Central memory CD4-positive, alpha-beta T cell (primary cell): ENCODE measurements at places on chromosomes 12 and 14.

DNA sequence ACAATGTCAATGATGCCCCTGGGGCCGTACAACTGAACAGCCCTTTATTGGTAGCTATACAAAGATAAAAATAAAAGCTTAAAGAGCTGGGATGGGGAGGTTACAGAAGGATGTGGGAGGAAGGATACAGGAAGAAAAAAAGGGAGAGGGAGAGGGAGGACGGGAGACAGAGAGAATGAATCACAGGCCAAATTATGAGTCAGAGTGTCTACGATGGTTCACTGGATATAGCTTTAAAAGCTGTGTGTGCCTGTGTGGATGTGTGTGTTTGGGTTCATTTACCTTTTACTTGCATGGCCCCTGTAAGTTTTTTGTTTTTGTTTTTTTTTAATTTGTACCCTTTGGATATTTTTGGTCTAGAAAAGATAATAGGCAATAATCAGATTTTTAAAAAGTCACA is 111.9 kb downstream of the CCDC60 start:
- no peak for DNase-seq

- peak; percentile 85 for DNase-seq
Measured at GRCh38 chr12:46266869-46267574, 1.8 kb downstream of the SLC38A1 start.

DNA sequence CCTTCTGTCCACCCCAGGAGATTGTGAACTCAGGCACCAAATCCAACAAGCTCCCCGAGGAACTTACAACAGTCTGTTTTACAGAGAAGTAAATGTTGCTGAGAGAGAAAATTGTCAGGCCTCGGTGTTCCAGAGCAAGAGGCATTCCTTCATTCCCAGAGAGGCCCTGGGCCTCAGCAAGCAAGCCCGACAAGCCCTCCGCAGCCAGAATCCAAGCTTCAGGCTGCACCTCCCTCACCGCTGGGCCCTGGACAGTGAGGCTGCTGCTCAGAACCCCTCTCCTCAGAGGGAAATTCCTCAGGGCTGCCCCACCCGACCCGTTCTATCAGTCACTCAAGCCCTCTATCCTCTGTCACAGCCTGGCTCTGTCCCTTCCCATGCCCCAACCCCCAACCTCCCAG is 56.4 kb downstream of the ZFP36L1 start:
- DNase-seq = no peak

GRCh38 chr14:102085488-102085887 is 1.4 kb downstream of the HSP90AA1 start:
- DNase-seq = no peak

GRCh38 chr12:108594-108993 is 42.0 kb downstream of the IQSEC3 start:
- no peak for DNase-seq

DNA sequence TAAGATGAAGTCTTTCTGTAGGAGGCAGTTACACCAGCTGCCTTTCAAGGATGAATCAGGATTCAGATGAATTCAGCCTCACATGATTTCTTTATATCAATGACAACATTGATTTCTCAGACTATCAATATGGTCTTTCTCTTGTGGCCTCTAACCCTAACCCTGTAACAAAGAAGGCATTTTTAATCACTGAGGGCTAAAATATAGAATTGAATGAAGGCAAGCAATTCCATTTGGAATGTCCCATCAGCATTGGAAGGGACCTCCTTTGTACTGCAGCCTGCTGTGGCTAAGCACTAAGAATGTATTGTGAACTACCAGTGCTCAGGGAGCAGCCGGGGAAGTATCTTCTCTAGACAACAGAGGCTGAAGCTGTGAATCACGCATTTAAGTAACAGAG is 90.6 kb upstream of the FRMD6 start:
- no peak for DNase-seq

DNA sequence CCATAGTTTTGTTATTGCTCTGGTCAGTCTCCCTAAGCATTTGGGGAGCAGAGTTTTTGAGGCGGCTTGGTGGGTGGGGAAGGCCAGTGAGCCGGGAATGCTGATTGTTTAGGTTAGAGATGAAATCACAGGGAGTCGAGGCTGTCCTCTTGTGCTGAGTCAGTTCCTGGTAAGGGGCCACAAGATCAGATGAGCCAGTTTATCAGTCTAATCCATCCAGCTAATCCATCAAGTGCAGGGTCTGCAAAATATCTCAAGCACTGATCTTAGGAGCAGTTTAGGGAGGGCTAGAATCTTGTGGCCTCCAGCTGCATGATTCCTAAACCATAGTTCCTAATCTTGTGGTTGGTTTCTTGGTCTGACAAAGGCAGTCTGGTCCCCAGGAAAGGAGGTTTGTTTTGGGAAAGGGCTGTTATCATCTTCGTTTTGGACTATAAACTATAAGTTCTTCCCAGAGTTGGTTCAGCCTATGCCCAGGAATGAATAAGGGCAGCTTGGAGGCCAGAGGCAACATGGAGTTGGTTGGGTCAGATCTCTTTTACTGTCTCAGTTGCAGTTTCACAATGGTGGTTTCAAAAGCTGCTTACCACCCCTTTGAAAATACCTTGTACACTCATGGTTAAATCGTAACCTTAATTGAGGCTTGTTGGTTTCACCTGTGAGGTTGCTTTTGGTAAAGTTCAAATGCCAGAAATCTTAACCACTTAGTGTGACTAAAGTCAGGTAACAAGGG is 33.6 kb upstream of the HIGD1C start:
- DNase-seq = no peak

- no peak for DNase-seq
Measured at GRCh38 chr14:33393231-33393894, 454.7 kb downstream of the NPAS3 start.

- DNase-seq = no peak
Measured at GRCh38 chr12:81468206-81468605, 290.9 kb downstream of the PPFIA2 start.

DNA sequence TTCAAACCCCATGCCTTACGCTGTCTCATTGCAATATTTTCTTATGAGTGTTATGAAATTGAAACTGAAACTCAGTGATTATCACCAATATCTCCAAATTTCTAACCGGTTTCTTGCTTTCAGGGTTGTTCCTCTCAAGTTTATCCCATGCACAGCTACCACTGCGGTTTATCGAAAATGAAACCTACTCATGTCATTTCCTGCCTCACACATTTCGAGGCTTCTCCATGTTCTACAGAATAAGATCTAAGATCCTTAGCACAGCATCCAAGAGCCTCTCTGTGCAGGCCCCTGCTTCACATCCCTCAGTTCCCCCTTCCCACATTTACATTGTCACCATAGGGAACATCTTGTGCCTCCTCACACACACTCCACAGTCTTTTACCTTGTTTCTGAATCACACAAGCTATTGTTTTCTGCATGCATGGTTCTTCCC is 45.5 kb upstream of the FAR2 start:
- peak; percentile 78 for DNase-seq

DNA sequence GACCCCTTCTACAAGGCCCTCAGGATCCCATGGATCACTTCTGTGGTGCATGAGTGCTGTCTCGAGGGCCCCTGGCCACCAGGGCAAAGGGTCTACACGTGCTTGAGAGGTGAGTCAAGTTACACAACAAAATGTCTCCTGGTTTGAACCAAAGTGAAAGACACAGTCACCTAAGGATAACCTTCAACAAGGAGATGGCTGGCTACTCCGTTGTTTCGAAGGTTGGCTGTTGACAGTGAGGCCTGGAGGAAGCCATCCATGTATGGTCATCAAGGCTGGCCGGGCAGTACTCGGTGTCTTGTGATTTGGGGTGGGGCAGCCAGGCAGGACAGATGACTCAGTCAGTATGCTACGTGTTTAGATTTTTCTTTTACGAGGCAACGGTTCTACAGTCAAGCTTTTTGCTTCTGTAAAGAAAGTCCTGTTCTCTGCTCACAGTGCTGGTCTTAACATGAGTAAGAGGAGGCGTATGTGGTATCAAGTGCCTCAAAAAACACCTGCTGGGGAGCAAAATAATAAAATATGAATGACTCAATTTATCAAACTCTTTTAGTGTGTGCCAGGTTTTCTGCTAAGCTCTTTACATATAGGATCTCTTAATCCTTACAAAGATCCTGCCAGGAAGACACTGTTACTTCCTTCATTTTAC is 18.0 kb upstream of the NT5DC3 start:
- DNase-seq = no peak

- DNase-seq = no peak
Measured at GRCh38 chr14:55388160-55388559, 23.5 kb downstream of the ATG14 start.

GRCh38 chr14:94717808-94718207 is 52.1 kb downstream of the GSC start:
- no peak for DNase-seq

GRCh38 chr14:40386433-40386832 is 954.2 kb upstream of the FBXO33 start:
- DNase-seq = no peak

DNA sequence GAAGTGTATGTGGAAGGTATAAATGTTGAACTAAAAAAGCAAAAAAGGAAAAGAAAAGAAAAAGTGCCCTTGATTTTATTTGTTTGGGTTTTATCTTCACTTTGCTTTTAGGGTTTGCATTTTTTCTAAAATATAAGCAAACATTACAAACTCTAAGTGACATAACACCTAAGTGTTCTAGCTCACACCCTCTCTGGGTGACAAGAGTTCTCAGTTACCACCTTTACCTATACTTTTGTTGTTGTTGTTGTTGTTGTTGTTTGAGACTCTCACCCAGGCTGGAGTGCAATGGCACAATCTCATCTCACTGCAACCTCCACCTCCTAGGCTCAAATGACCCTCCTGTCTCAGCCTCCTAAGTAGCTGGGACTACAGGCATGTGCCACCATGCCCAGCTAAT is 13.0 kb downstream of the KLRG1 start:
- DNase-seq = no peak

DNA sequence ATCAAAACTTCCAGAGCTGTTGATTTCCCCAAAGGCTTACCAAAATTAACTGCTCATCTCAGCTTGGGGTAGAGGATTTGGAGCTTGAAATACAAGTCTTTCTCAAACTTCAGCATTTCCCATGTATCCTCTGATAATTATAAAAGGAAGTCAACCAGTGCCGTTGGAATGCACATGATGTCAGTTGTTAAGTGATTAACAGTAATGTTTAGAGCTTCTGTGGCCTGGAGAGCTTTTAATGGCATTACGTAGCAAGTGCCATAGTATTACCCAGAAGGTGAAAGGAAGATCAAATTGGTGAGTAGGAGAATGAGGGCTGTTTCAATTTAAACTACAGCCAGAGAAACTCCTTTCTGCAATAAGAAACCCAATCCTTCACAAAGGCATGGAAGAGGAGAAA is 62.5 kb upstream of the PTPRR start:
- DNase-seq = no peak

DNA sequence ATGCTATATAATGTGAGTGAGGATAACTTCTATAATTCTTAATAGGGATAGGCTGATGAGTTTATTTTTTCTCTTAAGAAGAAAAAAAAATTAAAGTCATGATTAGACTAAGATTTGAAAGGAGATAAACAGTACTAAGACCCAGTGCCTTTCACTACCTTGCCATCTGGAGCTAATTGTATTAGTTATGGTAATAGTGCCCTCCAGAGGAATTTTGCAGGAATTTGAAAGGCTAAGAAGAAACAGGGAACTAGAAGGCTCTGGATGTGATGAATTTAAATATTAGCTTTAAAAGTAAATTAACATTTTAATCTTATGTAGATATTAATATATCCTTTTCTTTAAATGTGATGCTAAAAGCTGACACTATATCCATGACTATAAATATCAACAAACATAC is 36.6 kb upstream of the PIK3C2G start:
- DNase-seq = no peak

DNA sequence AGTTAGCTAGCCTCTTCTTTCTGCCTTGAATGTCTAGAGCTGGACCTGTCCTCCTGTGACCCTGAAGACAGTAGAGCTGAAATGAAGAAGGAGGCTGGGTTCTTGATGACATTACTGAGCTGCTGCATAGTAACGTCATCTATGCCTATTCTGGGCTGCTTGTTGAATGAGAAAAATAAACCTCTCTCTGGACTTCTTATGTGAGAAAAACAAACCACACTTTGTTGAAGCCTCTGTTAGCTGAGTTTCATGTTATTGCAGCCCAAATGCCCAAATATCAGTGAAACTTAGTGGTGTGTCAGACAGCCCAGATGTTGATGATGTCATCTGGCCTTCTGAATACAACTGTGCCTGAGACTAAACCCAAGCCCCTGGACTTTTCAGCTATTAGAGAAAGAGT is 67.0 kb upstream of the MAX start:
- DNase-seq = no peak

DNA sequence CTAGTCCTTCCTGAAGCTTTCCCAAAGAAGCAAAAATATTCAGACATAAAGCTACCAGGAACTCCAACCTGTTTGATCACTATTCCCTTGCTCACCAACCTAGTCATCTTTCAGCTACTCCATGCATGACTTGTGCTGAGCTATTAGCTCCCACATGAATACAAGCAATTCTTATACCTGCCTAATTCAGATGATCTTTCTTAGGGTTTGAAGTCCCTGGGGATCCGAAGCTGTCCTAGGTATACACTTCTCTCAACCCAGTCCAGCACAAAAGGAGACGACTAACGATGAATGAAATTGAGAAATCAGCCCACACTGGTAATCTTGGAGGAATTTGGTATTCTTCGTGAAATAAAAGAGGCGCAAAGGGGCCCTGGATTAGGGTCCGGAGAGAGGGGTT is 631 bp upstream of the PTGR2 start:
- no peak for DNase-seq

- DNase-seq = no peak
Measured at GRCh38 chr12:113794774-113795173, 171.4 kb downstream of the RBM19 start.

DNA sequence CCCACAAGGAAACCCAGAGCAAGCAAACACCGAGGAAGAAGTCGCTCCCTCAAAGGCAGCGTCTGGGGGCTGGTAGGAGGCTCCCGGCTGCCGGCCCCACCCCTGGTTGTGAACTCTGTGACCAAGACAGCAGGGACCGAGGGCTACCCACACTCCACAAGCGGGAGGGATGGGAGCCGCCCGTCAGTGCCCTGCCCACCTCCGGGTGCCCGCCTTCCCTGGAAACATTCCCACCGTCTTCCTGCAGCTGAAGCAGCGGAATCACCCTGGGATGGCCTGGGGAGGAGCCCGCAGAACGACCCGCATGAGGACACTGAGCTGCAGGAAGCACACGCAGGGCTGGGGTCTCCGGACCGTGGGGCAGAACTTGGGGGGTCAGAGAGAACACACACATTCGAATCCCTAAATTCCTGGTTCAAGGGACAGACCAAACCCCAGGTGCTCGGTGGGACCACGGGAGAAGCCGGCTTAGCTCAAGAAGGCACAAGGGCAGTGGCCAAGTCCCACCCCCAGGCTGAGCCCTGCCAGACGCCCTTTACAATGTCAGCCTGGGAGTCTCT is 33.5 kb upstream of the C14orf180 start:
- no peak for DNase-seq

DNA sequence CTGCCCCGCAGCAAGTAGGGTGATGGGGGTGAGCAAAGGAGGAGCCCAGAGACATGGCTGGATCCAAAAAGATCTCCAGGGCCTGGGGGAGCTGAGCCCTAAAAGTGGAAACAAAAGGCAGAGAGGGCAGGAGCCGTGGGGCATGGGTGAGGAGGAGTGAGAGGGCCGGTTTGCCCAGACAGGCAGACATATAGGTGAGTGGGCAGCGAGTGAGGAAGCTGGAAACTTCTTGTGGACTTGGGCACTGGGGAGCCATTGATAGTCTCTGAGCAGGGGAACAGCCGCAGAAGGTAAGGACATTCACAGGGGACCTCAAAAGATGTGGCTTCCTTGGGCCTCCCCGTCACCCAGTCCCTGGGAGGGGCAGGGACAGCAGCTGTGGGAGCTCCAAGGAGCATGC is 16.8 kb upstream of the TMEM119 start:
- DNase-seq = no peak
